LNCaP clone FGC (cell line): ENCODE measurements at places on chromosomes 11 and 22.

- DNase-seq = no peak
Observed at GRCh38 chr11:101987370-101987769, 59.9 kb upstream of the CFAP300 start.

- DNase-seq = no peak
Observed at GRCh38 chr22:45805413-45805812, 133.8 kb downstream of the ATXN10 start.

DNA sequence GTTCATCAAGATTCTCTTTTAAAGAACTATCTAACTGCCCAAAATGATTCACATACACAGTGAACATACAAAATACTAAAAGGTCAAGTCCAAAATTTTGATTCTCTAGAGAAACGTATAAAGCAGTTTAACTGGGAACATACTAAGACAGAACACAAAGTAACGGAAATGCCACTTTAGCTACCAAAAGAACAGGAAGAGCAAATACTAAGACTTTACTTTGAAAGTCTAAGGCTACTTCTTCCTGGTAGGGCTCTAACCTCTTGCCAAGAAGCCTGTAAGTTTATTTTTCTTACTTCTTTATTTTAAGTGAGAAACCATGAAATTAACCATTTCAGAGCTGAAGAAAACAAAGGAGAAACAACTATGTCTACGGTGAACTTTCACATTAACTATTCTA, 6.2 kb downstream of the PICALM start:
- DNase-seq = no peak

- no peak for DNase-seq
Observed at GRCh38 chr11:75333807-75334140, 17.7 kb downstream of the ARRB1 start.

GRCh38 chr11:26753723-26754504, 32.1 kb upstream of the SLC5A12 start:
- peak; percentile 26 for DNase-seq

DNA sequence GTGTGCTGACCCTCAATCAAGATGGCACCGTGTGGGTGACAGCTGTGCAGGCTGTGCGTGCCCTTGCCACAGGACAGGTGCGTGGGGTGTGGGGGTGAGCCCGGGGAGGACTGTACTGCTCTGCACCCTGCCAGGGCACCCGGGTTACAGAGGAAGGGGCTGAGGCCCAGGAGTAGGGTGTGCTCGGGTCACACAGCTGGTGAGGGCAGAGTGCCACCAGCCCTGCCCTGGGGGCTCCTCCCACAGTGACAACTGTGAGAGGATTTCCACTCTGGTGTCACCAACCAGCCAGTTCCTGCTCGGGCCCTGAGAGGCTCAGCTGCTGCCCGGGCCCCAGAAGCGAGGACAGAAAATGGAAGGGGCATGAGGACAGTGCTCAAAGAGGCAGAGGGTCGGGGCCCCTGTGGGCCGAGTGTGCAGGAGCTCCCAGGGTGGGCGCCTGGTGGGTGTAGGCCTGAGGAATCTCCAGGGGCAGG, 20.5 kb downstream of the TRMU start:
- no peak for DNase-seq

- no peak for DNase-seq
Observed at GRCh38 chr11:3137486-3138177, 27.5 kb downstream of the OSBPL5 start.

DNA sequence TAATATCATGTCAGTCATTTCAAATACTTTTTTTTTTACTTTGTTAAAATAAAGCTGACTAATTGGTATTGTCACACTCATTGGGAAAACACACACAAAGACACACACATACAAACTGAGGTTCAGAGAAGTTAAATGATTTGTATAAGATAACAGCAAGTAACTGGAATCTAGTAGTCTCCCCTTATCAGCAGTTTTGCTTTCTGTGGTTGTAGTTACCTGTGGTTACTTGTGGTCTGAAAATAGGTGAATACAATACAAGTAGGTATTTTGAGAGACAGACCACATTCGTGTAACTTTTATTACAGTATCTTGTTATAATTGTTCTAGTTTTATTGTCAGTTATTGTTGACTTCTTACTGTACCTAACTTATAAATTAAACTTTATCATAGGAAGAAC, 610.9 kb downstream of the CNTN5 start:
- no peak for DNase-seq

GRCh38 chr11:87743007-87743406, 432.2 kb downstream of the RAB38 start:
- no peak for DNase-seq

GRCh38 chr11:61871158-61871597, 20.2 kb downstream of the FADS3 start:
- DNase-seq = no peak

DNA sequence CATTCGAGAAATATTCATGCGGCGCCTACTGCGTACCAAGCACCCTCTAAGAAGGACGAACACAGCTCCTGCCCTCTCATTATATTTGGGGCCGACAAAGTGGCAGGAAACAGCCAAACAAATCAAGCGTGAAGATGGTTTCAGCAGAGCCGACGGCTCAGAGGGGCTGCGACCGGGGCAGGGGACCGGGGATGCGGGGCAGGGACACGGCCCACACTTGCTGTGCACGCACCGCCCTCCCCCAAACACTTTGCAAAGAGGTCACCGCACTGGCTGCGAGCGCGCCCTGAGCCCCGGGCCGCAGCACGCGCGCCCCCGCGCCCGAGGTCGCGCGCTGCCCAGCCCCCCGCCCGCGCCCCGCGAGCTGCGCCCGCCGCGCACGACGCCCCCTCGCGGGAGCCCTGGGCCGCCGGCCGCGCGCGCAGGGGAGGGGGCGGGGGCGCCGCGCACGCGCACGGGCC, 255 bp upstream of the SYNGR1 start:
- DNase-seq = no peak

DNA sequence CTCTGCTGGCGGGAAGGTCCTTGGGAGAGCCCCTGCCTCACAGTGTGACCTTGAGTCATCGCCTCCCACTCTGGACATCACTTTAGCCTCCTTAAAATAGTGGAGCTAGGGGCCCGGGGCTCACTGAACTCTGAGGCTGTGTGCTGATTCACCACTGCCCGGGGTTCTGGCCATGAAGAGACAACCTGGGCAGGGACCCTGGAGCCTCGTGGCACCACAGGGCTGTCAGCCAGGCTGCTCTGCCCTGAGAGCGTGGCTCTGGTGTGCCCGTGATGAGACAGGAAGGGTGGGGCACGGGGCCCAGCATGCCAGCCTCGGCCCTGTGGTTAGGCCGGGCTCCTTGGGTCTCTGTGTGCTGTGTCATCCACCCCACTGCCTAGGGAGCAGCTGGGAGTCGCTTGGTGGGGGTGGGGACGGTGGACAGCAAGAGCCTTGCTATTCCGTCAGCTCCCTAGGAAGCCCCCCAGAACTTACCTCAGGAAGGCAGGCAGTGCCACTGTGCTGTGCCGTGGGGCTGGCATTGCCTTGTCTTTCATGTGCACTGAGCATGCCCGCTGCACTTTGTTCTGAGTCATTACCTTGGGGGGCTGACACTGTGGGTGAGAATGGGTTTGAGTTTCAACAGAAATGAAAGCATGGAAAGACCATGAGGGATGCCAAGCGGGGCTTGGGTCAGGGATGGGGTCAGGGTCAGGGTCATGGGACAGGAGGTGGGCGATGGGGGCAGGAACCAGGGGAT, 31.7 kb downstream of the TPCN2 start:
- no peak for DNase-seq

DNA sequence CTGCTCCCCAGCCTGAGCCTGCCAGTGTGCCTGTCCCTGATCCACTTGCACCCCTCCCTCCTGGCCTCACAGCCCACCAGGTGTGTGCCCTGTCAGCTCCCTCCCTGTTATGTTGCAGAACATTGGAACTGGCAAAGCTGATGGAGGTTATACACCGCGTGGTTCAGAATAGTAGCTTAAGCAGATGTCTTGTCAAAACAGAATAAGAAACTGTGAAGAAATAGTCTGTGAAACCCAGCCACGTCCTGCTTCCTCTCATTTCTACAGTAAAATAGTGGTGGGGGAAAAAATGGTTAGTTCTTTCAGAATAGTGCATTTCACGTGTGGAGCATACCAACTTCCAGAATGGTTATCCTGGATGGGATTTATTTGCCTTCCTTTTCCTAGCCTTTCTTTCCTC, 161.2 kb upstream of the NAV2 start:
- DNase-seq = no peak
